IPS-NIHi11 (cell line): ENCODE measurements at places on chromosomes 4 and X.

- no peak for DNase-seq
These were observed 9.7 kb upstream of the MSANTD1 start for GRCh38 chr4:3239303-3239702.

DNA sequence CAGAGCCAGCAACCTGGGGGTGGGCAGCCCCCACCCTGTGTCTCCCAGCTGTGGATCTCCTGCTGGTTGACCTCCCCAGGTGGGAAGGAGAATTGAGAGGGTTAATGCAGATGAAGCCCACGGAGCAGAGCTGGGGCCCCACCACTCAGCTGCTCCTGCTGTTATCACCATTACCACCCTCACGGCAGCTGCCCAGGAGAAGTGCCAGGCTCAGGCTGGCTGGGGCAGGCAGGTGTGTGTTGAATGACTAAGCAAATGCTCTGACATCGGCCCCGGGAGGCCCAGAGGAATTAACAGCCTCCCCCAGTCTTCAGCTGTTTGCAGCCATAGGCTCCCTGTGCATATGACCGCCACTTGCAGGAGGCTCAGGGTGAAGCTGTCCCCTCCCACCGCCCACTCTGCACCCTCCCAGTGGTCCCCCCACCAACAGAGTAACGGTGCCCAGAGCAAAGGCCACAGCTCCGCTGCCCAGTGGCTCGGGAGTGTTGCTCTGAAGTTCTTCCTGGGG, 133.8 kb downstream of the CPZ start:
- DNase-seq = no peak

- no peak for DNase-seq
These were observed 41.6 kb downstream of the AR start for GRCh38 chrX:67585401-67585800.

GRCh38 chr4:76883147-76883546, 14.8 kb downstream of the SOWAHB start:
- no peak for DNase-seq
